Renal cortex interstitium (tissue), 15 donors: ENCODE measurements at places on chromosomes 5 and 9. TPM values are rescaled to one million over a fixed set of nuclear protein-coding genes. Genes with fewer than 3 reads are reported as not detected.
A peak's percentile ranks its signal among the peaks of the same experiment; 100 is the strongest.

The POLK gene
- 32.3 TPM for polyA plus RNA-seq

The PAM gene
- 188 TPM for polyA plus RNA-seq

GRCh38 chr5:156824800-156825199 lies 25.3 kb upstream of the PPP1R2B start:
- DNase-seq = peak; percentile 28

DNA sequence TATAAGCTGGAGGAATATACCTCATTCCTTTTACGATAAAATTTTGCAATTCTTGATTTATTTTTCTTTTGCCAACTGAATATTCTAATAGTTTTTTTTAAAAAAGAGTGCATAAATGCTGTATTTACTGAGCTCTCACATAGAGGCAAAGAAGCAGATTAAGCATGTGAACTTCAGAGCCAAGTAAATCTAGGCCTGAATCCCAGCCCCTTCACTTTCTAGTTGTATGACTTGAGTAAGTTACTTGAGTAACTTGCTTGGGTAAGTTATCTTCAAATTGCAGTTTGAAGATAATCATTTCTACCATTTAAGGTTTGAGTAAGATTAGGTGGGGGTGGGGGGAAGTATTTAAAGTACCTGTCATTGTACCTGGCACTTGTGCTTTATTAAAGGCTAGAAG lies 21.8 kb downstream of the LURAP1L start:
- no peak for DNase-seq

The PCDHAC1 gene
- polyA plus RNA-seq = 0.09 TPM

- no peak for DNase-seq
Measured at GRCh38 chr9:11992866-11993265, 700.3 kb upstream of the TYRP1 start.

The DMRT3 gene
- polyA plus RNA-seq = 1.7 TPM

DNA sequence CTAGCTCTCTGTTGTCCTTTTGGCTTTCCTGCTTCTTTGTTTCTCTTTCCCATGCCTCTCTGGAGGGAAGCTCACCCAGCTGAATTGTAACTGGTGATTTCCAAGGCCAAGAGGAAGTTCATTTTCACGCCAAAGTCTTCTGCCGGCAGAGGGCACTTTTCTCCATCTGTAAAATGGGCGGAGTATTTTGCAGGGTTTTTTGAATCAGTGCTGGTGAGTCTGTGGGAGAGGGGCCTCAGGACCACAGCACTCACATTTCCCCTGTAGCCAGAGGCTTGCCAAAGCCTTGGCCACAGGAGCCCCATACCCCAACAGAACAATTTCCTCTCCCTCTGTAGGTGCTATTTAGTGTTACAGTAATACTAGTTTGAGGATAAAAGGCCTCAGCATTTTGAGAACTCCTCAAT lies 42.3 kb upstream of the MATR3 start:
- no peak for DNase-seq

- DNase-seq = no peak
Measured at GRCh38 chr9:12815888-12816287, 41.1 kb downstream of the LURAP1L start.

DNA sequence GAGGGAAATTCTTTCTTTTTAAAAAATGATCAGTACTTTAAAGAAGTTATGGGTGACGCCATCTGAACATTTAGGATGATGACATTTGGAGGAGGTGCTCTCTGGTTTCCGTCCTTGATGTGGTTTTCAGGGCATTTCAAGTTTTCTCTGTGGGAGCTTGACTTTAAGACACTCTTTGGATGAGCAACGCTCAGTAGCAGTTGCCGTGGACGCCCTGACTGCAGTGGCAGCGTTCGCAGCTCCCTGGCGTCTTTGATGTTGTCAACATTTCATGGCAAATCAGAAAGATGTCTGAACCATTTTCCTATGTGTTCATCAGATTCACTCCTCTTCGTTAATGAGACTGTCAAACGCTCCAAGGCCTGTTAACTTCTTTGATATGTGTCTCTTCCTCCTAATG lies 86.1 kb downstream of the ZNF354C start:
- DNase-seq = no peak

GRCh38 chr9:81565144-81565543 lies 124.2 kb downstream of the TLE1 start:
- DNase-seq = no peak

- peak; percentile 53 for DNase-seq
Measured at GRCh38 chr9:68844631-68845612, 139.9 kb downstream of the PIP5K1B start.

- peak; percentile 52 for DNase-seq
Measured at GRCh38 chr5:135829681-135830383, 4.6 kb upstream of the SLC25A48 start.

DNA sequence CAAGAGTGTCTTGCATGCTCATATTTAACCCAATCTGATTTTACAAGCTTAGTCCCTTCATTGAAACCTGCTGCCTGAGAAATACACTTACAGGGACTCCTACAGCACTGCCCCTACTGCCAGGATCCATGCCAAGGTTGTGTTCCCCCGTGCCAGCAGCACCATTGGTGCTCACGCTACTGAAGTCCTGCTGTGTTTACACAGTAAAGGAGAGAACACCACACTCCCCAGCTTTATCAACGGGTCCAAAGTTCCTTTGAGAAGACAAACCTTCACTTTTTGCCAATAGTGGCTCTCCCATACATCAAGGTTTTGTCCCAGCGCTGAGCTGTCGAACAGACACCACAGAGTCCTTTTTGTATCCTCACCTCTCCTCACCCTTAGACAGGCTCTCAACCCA lies 155.1 kb upstream of the WWC1 start:
- DNase-seq = no peak

The PCDHGA10 gene
- 3.3 TPM for polyA plus RNA-seq

DNA sequence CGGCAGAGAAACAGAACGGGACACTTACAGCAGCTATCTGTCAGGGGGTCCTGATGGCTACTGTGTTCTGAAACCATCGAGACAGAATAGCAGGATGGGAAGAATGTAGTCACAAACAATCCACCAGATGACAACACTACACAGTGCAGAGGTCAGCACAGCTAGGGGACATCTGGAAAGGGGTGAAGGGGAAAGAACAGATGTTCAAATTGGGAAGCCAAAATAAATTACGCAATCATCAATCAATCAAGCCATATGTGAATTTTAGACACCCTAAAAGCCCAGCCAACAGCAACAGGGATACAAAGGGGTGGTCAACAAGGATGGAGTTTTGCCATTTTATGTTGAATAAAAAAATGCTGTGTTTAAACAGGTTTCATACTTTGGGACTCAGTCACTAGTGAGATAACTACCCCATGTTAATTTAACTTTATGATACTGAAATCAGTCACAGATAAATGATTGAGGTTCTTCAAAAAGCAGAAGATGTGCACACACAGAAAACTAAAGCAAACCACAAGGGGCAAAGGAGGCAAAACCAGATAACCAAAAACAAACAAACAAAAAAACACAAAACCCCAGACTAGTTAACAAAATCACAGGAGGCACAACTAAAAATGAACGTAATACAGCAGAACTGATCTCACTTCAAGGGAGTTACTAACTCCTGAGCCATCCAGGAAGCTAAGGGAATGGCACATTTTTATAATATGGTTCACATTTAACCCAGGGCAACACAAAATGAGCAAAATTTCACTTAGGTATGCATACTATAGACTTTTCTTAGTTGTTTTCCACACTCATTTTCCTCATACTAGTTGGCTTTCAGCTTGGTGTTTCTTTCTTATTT lies 65.9 kb downstream of the HABP4 start:
- DNase-seq = no peak

DNA sequence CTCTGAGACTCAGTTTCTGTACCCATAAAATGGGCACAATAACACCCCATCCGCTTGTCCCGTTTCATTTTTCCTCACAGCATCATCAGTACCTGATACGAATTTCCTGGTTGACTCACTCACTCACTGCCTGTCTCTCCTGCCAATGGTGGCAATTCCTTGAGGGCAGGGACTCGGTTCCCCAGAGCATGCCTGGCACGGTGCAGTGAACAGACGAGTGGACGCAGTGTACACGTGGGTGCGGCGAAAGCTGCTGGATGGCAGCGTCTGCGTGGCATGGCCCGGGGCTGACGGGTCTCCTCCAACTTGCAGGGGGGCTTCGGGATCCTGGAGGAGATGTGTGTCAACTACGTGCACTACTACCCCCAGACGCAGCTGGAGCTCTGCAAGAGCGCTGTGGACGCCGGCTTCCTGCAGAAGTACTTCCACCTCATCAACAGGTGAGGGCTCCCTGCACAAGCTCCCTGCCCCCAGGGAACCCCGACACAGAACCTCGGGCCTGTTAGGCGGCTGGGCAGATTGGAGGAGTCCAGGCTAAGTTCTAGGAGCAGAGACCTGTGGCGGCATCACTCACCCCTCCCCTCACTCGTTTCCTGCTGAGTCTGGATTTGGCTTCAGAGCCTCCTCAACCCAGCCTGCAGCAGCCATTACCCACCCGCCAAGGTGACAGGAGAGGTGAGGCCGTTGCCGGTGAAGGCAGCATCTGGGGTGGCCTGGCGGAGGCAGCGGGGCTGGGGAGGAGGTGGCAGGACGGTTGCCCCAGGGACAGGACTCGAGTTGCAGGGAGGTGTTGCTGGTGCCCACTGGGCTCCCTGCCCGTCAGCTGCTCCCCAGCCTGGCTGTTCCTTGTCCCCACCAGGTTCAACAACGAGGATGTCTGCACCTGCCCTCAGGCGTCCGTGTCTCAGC lies 20.3 kb downstream of the DBH start:
- DNase-seq = no peak

- no peak for DNase-seq
Measured at GRCh38 chr5:143206196-143207053, 197.1 kb downstream of the NR3C1 start.

DNA sequence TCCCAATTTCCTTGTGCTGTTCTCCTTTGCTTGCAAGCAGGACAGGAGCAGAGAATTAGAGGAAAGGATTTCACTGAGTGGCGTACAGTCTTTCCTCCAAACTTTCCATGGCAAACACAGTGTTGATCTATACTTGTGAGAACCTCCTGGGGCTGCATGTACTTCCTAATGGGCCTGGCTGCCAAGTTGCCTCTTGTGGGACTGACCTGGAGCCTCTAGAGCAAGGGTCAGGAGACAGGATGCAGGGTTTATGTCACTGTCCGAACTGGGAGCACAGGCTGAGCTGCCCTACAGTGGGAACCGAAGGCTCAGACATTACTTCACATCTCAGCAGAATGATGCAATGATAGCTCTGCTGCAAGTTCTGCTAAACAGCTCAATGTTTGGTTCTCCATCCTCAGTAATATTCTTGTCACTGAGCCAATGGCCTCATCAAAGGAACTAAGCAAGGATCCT lies 102.3 kb downstream of the ENC1 start:
- DNase-seq = no peak

GRCh38 chr5:174003795-174004194 lies 14.8 kb downstream of the C5orf47 start:
- DNase-seq = no peak

DNA sequence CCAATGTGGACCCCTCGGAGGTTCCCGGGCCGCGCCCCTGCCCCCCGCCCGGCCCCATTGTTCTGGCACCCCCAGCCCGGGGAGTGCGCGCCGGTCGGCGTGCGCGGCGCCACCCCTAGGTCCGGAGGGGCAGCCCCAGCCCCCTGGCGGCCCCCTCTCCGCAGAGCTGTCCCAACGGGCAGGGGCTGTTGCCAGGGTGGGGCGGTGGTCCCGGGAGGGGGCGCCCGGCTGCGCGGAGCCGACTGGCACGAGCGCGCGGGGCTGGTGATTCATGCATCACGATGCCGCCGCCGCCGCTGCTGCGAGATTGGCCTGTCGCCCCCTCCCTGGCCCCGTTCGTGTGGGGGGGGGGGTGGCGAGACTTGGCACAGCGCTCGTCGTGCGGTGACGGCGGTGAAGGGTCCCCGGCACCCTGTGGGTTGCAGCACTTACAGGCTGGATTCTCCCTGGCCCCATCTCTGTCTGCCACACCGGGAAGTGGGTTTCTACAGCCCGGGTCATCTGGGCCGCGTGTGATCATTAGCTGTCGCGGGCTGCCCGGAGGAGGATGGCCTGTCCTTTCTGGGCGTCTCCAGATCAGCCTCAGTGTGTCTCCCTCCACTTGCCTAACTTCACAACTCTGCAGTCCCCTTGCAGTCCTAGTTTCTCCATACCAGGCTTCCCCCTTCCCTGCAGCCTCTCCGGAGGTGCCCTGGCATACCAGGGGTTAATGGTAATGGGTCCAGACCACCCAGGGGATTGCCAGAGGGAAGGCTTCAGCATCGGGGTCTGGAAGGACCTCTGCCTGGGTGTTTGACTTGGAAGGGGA lies 858 bp downstream of the NCS1 start:
- no peak for DNase-seq
